Brain (organoid and tissue), 16 donors: ENCODE measurements at places on chromosomes 12 and 14.

- no peak for DNase-seq
Observed at GRCh38 chr12:121766290-121767039, 27.0 kb downstream of the RHOF start.

GRCh38 chr12:105485921-105486320 lies 155.4 kb downstream of the C12orf75 start:
- DNase-seq = no peak

- no peak for DNase-seq
Observed at GRCh38 chr14:89240414-89240813, 176.6 kb downstream of the FOXN3 start.

DNA sequence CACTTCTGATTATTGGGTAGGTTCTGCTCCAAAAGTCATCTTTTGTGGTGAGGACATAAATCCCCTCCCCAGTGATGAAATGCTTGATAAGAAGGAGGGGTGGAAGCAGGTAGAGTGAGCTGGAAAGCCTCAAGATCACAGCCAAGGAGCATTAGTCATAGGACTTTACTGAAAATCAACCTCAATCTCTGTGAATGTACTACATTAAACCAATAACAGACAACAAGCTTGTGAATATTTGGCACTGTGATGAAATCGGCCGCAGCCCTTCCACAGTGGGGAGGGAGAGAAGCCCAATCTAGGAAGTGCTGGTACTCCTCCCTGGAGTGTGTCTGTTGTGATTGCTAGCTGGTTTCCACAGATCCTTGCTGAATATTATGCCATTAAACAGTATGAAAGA lies 41.2 kb upstream of the PTCSC3 start:
- no peak for DNase-seq

- DNase-seq = peak; percentile 39
Observed at GRCh38 chr12:74552201-74552600, 14.6 kb downstream of the ATXN7L3B start.

- no peak for DNase-seq
Observed at GRCh38 chr14:31440280-31440679, 17.0 kb downstream of the DTD2 start.

- DNase-seq = no peak
Observed at GRCh38 chr12:3455312-3455711, 35.7 kb upstream of the PRMT8 start.

GRCh38 chr12:64610079-64610659 lies at the start of gene RASSF3:
Gene RASSF3 (plus strand): TSS chr12:64610495. CDS start chr12:64610633, 138 bp downstream.
- DNase-seq = peak; percentile 49

GRCh38 chr12:38771871-38772270 lies 133.5 kb downstream of the CPNE8 start:
- no peak for DNase-seq

DNA sequence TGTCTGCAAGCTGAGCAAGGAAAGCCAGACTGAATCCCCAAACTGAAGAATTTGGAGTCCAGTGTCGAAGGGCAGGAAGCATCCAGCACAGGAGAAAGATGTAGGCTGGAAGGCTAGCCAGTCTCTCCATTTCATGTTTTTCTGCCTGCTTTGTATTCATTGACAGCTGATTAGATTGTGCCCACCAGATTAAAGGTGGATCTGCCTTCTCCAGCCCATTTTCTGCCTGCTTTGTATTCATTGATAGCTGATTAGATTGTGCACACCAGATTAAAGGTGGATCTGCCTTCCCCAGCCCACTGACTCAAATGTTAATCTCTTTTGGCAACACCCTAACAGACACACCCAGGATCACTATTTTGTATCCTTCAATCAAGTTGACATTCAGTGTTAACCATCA lies 85.3 kb downstream of the PLBD1 start:
- DNase-seq = no peak

- DNase-seq = peak; percentile 64
Observed at GRCh38 chr14:68794130-68794850, 1.4 kb upstream of the ZFP36L1 start.

DNA sequence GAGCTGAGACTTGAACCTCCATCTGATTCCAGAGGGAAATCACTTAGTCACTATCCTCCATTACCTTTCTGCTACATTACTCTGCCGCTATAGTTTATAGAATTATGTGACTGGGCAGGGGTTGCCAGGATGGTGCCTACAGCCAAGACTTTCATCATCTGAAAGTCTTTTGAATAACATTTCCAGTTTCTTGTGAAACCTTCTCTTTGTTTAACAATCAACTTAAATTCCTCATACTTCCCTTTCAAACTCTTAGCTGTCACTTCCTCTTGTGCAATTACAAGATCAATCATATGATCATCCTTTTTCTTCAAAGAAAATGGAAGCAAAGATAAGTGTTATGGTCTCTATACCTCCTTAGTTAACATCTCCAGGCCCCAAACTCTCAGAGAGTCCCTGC lies 25.4 kb upstream of the PELI2 start:
- DNase-seq = no peak

- no peak for DNase-seq
Observed at GRCh38 chr14:20667957-20668356, 16.4 kb upstream of the RNASE4 start.

DNA sequence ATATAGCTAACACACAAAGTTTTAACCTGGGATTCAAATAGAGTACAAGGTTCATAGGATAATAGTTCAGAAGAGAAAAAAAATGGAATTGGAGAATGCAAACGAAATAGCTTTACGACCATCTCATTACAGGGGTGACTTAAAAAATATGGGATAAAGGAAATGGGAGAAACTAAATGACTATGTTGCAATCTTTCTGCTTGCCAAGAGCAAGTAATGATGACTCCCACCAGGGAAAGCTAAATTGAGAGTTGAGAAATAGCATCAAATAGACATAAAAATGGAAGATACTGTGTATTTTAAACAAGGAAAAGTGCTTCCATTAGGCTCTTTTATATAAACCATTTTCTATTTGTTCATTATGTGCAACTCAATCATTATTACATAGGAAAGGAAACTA lies 155.7 kb upstream of the ATXN7L3B start:
- DNase-seq = no peak

DNA sequence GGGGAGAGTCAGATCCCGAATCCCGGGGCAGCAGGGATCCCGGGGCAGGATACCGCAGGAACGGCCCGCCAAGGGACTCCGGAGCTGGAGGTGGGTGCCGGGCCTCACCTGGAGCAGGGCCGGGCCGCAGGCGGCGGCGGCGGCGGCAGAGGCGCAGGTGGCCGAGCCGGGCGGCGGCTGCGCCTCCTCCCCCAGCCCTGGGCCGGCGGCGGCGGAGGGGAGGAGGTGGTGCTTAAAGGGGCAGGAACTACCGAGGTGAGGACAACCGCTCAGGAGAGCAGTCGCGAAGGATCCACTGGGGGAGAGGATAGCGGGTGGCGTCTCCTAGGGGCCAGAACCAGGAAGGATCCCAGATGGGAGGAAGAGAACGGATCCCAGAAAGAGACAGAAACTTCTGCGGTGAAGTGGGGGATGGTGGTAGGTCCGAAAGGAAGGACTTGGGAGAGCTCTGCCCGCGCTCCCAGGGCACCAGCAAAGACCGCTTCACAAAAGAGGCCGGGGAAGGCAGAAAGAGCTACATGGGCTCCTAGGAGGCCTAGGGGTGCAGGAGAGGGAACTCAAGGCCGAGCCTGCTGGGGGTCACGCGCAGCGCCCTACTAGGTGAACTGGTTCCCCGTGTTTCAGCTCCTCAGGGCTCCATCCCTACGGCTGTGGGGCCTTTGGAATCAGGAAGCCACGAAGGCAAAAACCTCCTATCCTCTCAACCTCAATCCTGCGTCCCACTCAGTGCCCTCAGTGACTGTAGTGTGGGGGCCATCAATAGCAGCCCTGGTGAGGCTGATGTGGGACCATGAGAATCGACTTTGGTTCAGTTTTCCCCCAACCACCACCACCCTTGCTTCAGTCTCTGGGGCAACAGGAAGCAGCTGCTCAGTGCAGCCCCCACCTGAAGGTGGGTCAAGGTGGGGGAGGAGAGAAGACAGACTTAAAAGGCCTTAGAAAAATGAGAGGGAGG lies 5.0 kb upstream of the BAZ2A start:
- DNase-seq = peak; percentile 68

DNA sequence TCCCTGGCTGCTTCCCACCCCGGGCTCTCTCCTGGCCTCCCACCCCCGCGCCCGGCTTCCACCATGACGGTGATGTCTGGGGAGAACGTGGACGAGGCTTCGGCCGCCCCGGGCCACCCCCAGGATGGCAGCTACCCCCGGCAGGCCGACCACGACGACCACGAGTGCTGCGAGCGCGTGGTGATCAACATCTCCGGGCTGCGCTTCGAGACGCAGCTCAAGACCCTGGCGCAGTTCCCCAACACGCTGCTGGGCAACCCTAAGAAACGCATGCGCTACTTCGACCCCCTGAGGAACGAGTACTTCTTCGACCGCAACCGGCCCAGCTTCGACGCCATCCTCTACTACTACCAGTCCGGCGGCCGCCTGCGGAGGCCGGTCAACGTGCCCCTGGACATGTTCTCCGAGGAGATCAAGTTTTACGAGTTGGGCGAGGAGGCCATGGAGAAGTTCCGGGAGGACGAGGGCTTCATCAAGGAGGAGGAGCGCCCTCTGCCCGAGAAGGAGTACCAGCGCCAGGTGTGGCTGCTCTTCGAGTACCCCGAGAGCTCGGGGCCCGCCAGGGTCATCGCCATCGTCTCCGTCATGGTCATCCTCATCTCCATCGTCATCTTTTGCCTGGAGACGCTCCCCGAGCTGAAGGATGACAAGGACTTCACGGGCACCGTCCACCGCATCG lies 1.8 kb downstream of the KCNA1 start:
- peak; percentile 21 for DNase-seq

DNA sequence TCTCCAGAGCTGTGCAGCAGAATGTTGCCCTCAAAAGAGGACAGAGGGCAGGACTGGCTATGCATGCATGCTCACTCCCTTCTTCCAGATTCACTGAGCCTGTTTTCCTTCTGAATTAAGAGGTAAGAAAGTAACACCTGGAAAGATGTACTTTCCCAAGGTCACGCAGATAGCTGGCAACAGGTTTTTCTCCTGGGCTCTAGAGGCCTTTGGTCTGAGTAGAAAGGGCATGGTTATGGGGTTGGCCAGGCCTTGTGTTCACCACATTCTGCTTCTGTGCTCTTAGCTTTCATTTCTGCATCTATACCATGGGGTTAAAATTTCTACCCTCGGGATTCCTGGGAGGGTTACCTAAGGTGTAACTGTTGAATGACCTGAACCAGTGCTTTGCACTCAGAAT lies 57.5 kb downstream of the RASSF3 start:
- DNase-seq = no peak

- DNase-seq = no peak
Observed at GRCh38 chr12:6424866-6425265, 19.9 kb upstream of the CD27 start.

DNA sequence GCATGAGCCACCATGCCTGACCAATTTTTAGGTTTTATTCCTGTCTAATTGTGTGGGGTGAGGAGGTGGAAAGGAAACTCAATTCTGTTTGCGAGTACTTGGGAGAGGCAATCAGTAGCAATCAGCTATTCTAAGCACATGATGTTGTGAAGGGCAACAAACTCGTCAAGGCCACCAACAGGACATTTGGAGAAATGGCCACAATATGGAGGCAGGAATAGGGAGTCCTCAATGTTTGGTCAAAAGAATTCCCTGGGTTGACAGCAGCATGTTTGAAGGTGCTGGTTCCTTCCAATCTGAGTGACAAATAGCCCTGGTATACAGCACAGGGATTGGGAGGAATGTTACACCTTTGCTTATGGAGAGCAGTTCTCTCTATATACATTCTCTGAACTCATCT lies 32.7 kb upstream of the USP44 start:
- DNase-seq = no peak

DNA sequence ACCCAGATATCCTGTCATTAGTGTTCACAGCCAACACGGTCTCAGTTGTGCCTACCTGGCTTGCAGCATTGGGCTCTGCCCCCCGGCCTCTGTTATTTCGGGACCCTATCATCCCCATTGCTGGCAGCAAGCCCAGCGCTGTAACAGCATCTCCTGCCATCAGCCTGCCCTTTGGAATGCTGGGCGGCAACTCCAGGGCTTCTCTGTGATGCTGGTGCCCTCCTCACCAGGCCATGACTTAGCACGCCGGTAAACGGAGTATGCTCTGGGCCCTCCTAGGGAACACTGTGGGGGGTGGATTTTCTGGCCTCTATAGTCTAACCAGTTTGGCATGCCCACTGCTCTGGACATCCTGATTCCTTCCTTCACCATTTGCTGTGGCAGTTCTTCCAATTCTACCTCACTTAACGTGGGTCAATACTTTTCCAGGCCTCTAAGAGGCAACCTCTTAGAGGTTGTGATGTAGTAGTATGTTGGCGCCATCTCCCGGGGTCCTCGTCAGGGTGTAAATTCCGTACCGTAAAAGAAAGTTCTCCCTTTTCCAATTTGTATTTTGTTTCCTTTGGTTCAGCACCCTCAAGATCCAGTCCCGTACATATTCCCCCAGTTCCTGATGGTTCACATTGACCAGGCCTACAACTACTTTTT lies 80.0 kb downstream of the SINHCAF start:
- no peak for DNase-seq

- peak; percentile 80 for DNase-seq
Observed at GRCh38 chr12:57216014-57216911, at the start of gene NXPH4. Gene NXPH4 (plus strand): TSS chr12:57216794. CDS start chr12:57216970, 176 bp downstream.

GRCh38 chr14:32142341-32142740 lies 59.5 kb upstream of the RNU6-7 start:
- DNase-seq = peak; percentile 8

- no peak for DNase-seq
Observed at GRCh38 chr12:5730962-5731361, 214.1 kb downstream of the ANO2 start.

DNA sequence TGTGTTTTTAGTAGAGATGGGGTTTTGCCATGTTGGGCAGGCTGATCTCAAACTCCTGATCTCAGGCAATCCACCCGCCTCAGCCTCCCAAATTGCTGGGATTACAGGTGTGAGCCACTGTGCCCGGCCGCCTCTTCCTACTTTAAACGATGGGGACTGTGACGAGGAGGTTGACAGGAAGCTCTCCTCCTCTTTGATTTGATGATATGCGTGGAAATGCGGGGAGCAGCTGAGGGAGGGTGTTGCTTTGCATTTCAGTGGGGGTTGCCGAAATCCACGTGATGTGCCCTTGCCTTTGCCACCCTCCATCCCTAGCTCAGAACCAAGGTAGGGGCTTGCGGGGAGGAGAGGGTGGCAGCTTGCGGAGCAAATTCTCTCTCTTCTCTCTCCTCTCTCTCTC lies 189.6 kb downstream of the AACS start:
- DNase-seq = no peak

DNA sequence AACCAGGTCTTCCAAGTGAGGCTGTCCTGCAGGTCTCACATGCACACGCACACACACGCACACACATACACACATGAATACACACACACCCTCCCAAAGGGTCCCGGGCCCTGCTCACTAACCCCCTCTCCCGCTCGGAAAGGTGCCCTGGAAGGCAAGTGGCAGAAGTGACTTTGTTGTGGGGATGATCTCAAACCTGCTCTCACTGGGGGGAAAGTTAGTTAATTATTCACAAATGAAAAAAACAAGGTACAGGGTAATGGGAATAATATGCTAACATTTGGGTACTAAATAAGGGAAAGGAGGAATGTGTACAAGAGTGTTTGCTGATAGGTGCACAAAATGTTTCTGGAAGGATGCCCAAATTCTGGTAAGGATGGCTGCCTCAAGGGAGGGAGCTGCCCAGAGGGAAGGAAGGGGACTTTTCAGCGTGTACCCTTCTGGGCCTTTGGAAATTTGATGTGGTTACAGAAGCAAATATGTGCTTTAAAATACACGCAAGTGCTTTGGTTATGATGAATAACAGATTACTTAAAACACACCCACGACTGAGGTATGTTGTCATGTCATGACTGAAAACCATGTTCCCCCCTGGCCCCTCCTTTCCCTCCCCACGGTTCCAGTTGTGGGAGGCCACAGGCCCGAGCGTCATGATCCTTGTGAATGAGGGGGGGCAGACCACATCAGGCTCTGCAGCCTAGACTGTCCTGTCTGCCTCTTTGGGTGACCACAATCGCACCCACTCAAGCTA lies 43.3 kb upstream of the PLEKHG6 start:
- no peak for DNase-seq
